Right renal pelvis (tissue), 4 donors: ENCODE measurements at places on chromosomes 7 and 10.

DNA sequence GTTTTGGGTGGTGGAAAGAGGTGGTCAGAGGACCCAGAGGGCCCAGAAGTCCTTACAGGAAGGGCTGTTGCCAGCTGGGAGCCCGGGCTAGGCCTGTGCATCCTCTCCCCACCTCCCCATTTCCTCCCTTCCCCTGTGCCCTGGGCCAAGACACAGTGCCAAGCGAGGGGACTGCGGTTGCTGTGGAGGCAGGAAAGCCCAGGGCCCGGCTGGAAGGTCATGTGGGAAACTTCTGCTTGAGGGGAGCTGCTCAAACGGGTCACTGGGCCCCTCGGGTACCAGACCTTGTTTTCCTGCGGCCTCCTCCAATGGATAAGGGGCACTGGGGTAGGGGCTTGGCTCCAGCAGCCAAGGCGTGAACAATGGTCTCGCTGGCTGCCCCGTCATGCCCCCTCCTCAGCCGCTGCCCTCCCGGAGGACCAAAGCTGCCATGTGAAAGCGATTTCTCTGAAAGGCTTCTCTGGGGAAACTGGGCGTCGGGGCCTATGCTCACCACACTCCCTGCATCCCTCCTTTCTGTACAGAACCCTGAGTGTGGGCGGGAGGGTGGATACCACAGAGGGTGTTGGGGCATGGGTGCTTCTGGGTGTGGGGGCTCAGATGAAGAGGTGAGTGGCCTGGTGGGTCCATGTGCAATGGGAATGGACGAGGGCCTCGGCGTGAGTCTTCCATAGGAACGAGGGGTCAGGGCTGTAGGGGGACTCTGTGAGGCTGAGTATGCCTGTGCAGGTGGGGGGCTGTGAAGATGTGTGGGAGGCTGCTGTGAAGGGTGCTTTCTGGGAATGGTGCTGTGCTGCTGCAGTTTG, 135.3 kb downstream of the PTPN20 start:
- no peak for DNase-seq

GRCh38 chr7:73833251-73833919, 2.6 kb downstream of the CLDN4 start:
- no peak for DNase-seq

DNA sequence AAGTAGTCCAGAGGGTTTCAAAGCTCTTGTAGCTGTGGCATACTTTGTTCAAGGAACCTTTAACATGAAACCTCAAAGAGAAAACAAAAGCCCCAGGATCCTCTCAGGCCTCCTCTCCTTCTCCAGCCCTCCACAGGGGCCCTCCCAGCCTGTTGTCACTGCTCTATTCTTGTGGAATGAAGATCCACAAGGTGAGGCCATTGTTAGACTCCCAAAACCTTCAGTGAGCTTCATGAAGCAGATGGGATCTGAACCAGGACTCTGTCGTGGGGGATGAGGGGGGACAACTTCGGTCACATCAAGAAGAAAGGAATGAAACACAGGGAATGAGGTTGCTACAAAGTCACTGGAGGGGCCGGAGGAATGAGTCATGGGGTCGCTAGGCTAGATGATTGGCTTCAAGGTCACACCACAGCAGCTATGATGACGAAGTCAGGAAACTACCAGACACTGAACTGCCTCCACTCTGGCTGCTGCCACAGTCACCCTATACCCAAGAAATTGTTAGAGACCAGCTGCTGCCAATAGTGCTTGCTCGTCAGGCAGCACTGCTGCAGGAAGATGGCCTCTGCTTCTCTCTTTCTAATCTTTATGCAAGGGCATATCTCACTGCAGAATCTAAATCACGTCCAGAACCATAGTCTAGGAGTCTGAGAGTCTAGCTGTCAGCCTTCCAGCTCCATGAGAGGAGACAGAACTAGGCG, 208.8 kb downstream of the HIBADH start:
- DNase-seq = no peak

GRCh38 chr7:27616914-27617548, 45.7 kb downstream of the HIBADH start:
- DNase-seq = no peak

DNA sequence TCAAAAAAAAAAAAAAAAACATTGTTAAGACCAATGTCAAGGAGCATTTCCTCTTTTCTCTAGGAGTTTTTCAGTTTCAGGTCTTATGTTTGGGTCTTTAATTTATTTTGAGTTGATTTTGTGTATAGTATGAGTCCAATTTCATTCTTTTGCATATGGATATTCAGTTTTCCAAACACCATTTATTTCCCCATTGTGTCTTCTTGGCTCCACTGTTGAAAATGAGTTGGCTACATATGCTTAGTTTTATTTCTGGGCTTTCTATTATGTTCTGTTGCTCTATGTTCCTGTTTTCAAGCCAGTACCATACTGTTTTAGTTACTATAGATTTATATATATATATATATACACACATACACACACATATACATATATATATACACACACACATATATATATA, 736.6 kb upstream of the LRRTM3 start:
- no peak for DNase-seq

DNA sequence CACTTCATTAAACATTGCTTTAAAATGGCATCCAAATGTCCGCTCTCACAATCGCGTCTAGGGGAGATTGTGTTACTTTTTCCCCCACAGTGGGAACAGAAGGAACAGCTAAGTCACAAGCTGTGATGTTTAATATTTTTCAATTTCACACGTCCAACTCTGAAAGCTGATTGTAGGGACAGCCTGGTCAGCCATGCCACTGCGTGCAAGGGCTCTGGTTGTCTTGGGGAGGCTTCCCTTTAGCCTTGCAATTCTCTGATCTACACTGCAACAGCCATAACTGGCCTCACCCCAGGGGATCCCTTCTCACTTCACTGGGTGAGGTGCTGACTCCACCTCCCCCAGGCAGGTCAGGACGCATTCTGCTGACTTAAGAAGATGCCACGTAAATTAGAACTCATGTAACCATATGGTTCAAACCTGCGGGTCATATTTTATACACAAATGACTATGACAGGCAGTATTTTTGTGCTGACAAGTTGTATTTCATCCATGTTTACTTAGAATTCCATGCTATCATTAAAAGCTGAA, 425.2 kb upstream of the NFE2L3 start:
- no peak for DNase-seq

DNA sequence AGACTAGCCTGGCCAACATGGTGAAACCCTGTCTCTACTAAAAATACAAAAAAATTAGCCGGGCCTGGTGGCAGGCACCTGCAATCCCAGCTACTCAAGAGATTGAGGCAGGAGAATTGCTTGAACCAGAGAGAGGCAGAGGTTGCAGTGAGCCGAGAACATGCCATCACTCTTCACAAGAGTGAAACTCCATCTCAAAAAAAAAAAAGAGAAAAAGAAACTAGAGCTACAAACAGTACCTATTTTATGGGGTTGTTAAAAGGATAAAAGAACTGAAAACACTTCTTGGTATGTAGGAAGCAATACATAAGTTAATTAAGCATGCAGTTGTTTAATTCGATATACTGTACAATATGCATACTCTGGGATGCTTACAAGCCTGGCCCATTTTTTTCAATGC, 216.9 kb downstream of the SORCS1 start:
- no peak for DNase-seq
